SK-MEL-5 (cell line): ENCODE measurements at places on chromosomes 11 and 22.
A peak's percentile ranks its signal among the peaks of the same experiment; 100 is the strongest.

- DNase-seq: no peak
These were observed 917 bp downstream of the RPS6KA4 start for GRCh38 chr11:64359712-64360445.

DNA sequence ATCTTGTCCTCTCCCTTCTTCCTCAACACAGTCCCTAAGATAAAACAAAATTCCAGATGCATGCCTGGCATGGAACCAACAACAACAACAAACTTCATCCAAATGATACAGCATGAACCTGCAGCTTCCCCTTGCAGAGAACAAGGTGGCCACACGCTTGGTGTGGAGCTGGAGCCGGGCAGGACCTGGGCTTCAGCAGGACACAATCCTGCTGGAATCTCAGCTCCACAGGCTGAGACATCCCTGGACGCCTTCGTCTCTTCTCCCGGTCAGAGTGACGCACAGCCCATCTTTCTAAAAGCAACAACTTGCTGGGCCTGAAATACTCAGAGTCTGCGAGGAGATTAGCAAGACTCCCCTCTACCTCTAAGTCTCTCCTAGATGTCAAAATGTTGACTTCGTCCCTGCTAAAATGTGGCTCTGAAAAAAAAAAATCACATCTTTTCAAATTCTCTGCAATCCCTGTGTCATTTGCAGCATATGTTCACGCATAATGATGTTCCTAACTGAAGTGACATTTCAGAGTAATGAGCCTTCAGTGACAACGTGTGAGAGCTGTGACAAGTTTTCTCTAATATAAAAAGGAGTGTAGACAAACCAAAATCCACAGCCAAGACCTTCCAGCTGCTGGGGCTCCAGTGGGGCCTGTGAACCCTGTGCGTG lies 1232.3 kb downstream of the TBC1D22A start:
- DNase-seq: no peak

GRCh38 chr11:18791207-18791968 lies at the start of gene PTPN5:
Gene PTPN5, minus strand, starts transcription at chr11:18791798. Its CDS starts 19,840 bp downstream, at chr11:18771958.
- DNase-seq: no peak

- DNase-seq: no peak
These were observed 357.4 kb downstream of the INSC start for GRCh38 chr11:15471895-15472799.

- DNase-seq: peak; percentile 67
These were observed 3.7 kb downstream of the POLR2L start for GRCh38 chr11:838441-839279.

DNA sequence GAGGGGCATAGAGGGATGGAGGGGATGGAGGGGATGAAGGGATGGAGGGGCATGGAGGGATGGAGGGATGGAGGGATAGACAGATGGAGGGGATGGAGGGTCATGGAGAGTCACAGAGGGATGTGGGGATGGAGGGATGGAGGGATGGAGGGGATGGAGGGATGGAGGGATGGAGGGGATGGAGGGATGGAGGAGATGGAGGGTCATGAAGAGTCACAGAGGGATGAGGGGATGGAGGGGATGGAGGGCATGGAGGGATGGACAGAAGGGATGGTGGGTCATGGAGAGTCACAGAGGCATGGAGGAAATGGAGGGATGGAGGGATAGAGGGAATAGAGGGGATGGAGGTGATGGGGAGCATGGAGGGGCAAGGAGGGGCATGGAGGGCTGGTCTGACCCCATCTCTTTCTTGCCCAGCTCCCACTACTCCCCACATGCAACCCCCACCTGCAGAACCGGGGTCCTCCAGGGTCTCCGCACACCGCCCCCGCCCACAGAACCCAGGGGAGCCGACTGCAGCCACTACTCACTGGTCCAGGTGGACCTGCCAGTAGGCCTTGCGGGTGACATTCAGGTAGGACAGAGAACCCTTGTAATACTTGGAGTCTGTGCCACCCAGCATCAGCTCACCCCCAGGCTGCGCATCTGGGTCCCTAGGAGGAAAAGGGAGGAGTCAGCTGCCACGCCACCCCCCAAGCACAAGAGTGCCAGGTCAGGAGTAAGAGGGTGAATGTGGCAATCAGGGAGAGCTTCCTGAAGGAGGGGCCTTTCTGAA lies 4.2 kb upstream of the IFITM10 start:
- no peak for DNase-seq

- no peak for DNase-seq
These were observed 531.7 kb downstream of the TBC1D22A start for GRCh38 chr22:47294222-47294532.

GRCh38 chr11:68012044-68012842 lies 2.1 kb downstream of the ALDH3B1 start:
- no peak for DNase-seq

- peak; percentile 67 for DNase-seq
These were observed 405.7 kb downstream of the AASDHPPT start for GRCh38 chr11:106482917-106483785.

- DNase-seq: no peak
These were observed 825 bp downstream of the PTPMT1 start for GRCh38 chr11:47566149-47566698.

DNA sequence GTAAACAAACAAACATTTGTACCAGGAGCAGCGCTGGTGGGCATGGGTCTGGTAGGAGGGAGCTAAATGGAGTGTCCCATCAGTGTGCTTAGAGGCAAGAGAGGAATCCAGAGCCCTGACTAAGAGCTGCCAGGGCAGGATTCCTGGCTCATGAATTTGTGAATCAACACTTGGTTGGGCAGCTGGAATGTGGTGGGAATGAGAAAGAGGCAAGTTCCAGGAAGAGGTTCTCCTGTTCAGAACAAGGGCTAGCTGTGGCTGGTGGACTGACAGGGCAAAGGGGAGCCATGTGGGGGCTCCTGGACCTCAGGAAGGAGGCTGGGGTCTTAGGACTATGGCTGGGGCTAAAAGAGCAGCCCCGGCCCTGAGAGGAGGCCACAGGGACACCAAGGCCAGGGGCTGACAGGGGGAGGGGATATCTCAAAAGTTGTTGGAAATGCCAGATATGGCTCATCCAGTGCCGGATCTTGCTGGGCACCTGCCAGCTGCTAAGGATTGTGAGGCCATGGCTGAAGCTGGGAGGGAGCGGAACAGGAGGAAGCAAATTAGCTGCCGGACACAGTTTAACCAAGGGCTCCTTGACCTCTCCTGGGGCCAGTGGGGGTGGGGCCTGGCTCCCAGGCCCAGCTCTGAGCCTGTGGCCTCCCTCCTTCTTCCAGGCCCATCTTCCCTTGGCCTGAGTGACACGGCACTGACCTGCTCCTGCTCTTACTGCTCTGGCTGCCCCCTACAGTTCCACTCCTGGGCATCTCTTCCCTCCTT lies 14.6 kb upstream of the P2RY6 start:
- DNase-seq: no peak

- DNase-seq: no peak
These were observed 48.0 kb downstream of the FAT3 start for GRCh38 chr11:92272651-92273050.

GRCh38 chr11:130602641-130603334 lies 154.3 kb downstream of the ADAMTS15 start:
- DNase-seq: no peak

DNA sequence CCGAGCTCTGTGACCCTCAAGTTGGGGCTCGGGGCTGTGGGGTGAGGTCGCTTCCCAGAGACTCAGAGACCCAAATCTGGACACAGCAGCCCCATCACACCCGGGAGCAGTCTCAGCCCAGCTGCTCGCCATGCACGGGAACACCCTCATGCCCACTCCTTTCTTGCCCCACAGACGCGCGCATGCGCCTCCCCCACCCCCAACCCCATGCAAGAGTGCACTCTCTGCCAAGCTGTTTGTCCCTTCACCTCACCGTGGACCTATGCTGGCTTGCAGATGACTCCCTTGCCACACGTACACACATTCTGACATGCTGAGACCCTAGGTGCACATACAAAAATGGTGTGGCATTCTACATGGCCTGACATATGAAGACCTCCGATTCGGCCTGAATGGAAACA lies 478 bp upstream of the CD248 start:
- DNase-seq: no peak

DNA sequence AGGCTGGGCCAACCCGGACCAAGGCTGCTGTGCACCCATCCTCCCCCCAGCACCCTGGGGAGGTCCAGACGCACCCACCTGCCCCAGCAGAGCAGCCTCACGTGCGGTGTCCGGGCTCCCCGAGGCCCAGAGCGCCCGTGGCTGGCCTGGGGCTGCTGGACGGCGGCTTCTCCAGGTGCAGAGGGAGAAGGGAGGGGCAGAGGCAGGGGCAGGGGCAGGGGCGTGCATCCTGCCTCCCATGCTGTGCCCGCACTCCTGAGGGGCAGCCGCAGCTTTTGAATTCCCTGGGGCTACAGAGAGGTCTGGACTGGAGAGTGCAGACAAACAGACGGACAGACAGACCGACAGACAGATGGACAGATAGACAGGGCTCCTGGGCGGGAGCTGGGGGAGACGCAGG lies 83.6 kb upstream of the PRR5 start:
- no peak for DNase-seq

- DNase-seq: no peak
These were observed 72.0 kb upstream of the MTNR1B start for GRCh38 chr11:92897487-92897886.

GRCh38 chr11:2704356-2704755 lies 4.6 kb upstream of the KCNQ1OT1 start:
- no peak for DNase-seq

- DNase-seq: no peak
These were observed 47.7 kb downstream of the C11orf91 start for GRCh38 chr11:33652930-33653329.

- peak; percentile 80 for DNase-seq
These were observed 7.1 kb downstream of the PRPF19 start for GRCh38 chr11:60899046-60899936.

DNA sequence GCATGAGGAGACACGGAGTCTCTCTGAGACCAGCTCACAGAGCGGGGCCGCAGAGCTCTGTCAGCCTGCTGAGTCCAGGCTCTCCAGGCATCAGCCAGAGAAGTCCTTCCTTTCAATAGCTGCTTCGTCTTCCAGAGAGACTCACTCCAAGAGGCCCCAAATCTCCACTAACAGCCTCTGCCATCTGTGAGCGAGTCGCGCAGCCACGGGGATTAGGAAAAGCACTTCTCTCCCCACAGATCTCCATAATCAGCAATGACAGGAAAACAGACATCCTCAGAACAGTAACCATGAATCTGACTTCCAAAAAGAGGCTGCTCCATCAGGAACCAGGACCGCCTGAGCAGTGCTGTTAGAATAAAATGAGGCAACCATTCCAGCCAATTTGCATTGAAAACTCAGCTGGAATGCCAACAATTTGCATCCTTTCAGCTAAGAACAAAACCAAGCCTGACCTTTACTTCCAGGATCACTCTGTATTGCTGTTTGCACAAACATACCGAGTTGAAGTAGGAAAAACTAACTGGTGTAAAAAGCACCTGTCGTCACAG lies 65.4 kb downstream of the SMCO4 start:
- no peak for DNase-seq

- DNase-seq: no peak
These were observed 23.8 kb downstream of the OSBP2 start for GRCh38 chr22:30718491-30718890.
